Activated T-cell treated with anti-CD3 and anti-CD28 coated beads for 48 hours (primary cell): ENCODE measurements at places on chromosomes 16 and 17.

DNA sequence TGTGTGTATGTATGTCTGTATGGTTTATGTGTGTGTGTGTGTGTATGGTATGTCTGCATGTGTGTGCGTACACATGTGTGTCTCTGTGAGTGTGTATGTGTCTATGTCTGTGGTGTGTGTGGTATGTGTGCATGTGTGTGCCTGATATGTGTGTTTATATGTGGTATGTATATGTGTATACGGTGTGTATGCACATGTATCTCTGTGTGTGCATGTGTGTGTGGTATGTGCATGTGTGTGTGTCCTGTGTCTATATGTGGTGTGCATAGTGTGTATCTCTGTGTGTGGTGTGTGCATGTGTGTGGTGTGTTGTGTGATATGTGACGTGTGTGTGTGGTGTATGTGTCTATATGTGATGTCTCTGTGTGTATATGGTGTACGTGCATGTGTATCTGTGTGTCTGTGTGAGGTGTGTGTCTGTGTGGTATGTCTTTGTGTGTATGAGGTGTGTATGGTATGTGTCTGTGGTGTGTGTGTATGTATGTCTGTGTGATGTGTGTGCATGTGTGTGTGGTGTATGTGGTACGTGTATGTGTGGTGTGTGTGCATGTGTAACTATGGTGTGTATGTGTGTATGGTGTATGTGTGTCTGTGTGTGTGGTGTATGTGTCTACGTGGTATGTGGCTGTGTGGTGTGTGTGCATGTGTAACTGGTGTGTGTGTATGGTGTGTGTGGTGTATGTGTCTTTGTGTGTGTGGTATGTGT lies 164.3 kb upstream of the PLCG2 start:
- DNase-seq, result no peak

GRCh38 chr17:76122431-76123190 lies 18.4 kb downstream of the FOXJ1 start:
- no peak for DNase-seq

DNA sequence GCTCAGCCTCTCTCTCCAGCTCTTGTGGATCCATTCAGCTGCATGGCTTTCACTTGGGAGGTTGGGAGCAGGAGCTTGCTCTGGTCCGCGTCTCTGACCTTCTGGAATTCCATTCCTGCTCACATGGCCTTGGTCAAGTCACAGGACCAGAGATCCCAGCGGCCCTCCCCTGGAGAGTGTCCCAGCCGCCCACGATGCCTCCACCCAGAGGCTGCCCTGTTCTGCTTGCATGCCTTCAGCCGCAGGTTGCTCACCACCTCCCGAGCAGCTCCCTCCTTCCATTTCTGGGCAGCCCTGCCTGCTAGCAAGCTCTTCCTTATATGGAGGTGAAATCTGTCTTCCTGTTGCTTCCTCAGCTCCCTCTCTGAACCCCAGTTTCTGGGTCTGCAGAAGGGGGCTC lies 32.6 kb downstream of the RAI1 start:
- DNase-seq, result no peak

DNA sequence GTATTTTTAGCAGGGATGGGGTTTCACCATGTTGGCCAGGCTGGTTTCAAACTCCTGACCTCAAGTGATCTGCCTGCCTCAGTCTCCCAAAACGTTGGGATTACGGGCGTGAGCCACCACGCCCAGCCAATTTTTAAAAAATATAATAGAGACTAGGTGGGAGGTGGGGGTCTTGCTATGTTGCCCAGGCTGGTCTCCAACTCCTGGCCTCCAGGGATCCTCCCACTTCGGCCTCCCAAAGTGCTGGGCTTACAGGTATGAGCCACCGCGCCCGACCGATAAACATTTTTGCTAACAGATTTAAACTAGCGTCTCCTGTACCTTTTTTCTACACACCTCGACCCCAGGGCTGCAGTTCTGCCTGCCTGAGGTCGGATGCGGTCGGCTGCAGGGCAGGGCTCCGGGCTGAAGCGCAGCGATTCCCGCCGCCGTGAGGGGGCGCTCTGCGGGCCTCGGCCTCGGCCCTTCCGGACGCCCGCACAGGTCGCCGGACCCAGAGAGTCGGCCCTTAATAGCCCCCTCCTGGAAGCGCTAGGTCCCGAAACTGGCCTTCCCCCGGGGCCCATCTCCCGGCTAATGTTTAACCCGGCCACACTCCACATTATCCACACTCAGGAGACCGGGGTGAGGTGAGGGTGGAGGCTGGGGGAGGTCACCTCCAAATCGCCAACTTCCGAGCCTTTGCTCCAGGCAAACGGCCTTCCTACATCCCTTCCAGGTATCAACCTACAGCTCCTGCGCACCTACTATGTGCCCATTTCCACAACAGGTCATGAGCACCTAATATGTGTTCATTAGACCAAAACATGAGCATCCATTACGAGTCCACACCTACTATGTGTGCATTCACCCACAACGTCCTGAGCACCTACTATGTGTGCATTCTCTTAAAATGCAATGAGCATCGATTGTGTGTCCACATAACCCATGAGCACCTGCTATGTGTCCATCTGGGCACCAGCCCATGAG lies 2.0 kb upstream of the GLIS2 start:
- no peak for DNase-seq

DNA sequence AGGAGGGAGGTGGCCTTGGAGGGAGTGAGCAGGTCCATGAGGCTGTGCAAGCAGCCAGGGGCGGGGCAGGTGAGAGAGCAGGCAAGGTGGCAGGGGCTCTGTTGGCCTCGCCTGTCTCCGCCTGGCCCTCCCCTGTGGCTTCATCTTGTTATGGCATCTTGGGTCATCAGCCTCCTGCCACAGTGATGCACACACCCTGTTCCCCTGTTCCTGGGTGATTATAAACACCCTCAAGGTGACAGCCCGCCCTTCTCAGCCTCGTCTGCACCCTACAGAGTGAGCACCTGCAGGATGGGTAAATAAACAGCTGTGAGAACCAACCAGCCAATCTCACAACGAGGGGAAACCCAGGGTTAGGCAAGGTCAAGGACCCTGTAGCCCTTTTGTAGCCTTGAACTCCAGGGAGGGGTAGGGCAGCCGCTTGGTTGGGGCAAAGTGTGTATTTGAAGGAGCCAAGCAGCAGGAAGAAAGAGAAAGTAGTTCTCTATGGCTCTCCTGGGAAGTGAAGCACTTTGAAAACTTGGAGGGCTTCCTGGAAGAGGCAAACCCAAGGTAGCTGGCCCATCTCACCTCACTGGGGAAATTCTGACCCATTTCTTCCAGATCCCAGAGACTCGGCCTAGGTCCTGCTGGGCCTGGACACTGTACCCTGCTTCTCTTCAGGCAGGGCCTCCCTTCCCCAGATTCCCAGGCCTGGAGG lies 60.6 kb downstream of the NT5M start:
- DNase-seq, result no peak

- DNase-seq, result no peak
These were observed 199.5 kb upstream of the PMFBP1 start for GRCh38 chr16:72371307-72372086.

- DNase-seq, result no peak
These were observed 80.6 kb upstream of the CDH11 start for GRCh38 chr16:65202461-65202860.

GRCh38 chr17:44653384-44653783 lies 2.9 kb upstream of the MEIOC start:
- DNase-seq, result no peak

DNA sequence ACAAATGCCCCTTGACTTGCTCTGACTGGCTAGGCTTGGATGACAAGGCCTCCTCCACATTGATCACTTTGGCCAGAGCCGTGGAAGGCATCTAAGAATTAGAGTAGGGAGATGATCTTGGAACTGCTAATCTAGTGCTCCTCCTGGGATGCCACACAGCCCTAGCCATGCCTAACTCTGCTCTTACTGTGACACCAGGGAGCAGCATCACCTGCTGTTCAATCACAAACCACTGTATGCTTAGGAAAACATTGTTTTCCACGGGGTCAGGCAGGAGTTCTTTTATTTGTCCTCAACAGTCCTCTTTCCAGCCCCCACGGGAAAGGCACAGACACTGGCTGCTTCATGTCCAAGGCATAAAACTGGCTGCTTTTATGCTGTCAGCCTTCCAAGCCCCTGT lies 46.3 kb downstream of the C16orf78 start:
- DNase-seq, result no peak

- DNase-seq, result no peak
These were observed 1.8 kb upstream of the C1QTNF8 start for GRCh38 chr16:1097800-1098199.

- no peak for DNase-seq
These were observed 73.7 kb downstream of the SREBF1 start for GRCh38 chr17:17763136-17763535.

DNA sequence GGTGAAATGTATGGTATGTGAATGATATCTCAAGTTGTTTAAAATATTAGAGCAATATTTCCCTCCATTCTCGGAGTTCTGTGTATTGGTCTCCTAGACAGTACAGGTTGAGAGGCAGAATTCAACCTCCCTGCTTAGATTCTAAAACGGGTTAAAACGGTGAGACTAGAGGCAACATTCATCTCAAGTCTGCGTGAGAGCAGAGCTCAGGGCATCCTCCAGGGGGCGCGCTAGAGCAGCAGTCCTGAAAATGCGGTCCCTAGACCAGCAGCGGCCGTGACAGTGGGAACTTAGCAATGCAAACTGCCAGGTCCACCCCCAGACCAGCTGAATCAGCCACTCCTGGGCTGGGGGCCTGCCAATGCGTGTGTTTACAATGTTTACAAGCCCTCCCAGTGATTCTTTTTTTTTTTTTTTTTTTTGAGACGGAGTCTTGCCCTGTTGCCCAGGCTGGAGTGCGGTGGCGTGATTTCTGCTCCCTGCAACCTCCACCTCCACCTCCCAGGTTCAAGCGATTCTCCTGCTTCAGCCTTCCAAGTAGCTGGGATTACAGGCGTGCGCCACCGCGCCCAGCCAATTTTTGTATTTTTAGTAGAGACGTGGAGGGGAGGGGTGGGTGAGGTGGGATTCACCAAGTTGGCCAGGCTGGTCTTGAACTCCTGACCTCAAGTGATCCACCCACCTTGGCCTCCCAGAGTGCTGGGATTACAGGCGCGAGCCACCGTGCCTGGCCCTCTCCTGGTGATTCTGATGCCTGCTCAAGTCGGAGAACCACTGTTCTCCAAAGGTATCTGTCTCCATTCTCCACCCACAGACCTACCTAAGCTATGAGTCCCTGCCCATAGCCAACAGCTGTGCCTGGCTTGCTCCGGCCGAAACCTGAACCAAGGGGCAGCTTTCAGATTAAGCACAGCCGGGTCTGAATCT lies 24.2 kb downstream of the KLHL36 start:
- DNase-seq, result peak; percentile 78

GRCh38 chr17:47009759-47010594 lies 30.9 kb upstream of the RPRML start:
- no peak for DNase-seq

- DNase-seq, result no peak
These were observed 218.3 kb downstream of the SOX9 start for GRCh38 chr17:72338847-72339790.

GRCh38 chr16:10870808-10871156 lies 6.2 kb upstream of the CIITA start:
- no peak for DNase-seq

DNA sequence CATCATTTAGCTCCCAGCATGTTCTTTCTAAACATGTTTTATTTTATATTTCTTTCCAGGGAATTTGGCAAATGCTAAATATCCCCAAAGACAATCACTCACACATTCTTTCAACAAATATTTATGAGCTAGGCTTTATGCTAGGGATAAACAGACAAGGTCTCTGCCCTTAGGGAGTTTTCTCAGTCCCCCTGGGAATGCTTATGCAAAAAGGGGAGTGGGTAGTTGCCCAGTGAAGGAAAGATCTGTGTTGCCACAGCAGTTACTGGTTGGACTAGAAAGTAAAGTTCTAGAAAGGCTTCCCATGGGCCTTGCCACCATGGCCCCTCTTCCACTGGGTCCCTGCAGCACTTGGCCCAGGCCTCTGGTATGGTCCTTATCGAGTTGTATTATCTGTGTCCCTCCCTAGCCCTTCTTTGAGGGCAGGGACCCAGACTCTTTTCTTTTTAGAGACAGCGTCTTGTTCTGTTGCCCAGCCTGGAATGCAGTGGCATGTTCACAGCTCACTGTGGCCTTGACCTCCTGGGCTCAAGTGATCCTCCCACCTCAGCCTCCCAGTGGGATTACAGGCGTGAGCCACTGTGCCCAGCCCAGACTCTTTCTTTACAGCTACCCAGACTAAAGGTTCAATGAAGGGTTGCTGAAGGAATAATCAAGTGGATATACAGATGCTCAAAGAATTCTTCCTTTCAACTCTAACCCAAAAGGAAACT lies 78.0 kb downstream of the YPEL2 start:
- no peak for DNase-seq

DNA sequence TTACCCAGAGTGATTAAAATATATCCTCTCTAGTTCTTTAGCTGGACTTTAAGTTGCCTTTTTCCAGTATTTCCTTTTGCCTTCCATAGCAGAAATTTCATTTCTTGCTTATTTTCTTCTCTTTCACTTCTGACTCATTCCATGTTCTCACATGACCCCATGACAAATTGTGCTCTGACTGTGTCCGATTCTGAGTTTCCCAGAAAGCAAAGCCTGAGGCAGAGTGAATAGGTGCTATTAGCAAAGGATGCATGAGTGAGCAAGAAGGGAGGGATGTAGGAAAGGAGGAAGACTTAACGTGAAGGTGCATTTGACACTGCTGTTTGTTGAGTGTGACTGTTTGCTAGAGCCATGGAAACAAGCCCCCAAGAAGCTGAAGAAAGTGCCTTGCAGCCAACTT lies 82.6 kb upstream of the CNTNAP4 start:
- DNase-seq, result no peak
